ENCODE measurements at places on chromosomes 16 and 17.

DNA sequence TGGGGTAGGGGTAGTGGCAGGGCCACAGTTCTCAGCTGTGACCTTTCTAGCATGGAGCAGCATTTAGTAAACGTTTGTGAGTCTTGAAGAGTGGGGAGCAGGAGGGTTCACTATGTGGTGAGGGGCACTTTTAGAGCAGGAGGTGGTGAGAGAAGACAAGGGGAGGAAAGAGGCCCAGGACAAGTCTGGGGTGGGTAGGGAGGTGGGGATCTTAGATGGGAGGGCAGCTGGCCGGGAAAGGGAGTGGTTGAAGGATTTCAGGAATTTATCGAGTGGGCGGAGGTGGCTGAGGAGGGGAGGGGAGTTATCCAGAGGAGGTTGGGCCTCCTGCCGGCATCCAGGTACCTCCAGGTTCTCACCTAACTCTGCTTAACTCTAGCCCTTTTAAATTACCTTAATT is 1.9 kb downstream of the CLEC16A start:
- no peak for DNase-seq

- no peak for DNase-seq
Measured at GRCh38 chr17:64008346-64008745, 10.2 kb downstream of the PRR29 start.

- DNase-seq: no peak
Measured at GRCh38 chr17:17626840-17627239, 35.3 kb upstream of the PEMT start.

- peak; percentile 36 for DNase-seq
Measured at GRCh38 chr16:69171325-69172084, 15.5 kb upstream of the SNTB2 start.

- DNase-seq: no peak
Measured at GRCh38 chr16:1640261-1640941, 28.2 kb downstream of the CRAMP1 start.

- no peak for DNase-seq
Measured at GRCh38 chr17:20091174-20092029, 82.2 kb downstream of the SPECC1 start.

GRCh38 chr17:82256242-82256885 is 17.1 kb downstream of the CSNK1D start:
- no peak for DNase-seq

DNA sequence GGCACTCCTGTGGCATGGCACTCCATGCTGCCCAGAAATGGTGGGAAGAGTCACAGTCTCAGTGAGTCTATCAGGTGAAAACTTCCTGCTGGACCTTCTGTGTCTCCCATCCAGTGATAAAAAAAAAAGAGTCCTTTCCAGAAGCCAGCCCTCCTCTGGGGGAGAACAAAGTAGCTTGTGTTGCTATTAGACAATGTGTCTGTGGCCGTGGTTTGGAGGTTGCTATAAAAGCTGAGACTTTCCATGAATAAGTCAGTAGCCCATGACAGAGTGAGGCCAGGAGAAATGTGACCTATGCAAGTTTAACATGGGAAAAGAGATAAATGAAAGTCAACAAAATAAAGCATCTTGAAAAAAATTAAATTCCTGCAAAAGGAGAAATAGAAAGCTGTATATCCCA is 250.7 kb upstream of the MON1B start:
- DNase-seq: peak; percentile 10

GRCh38 chr17:14429084-14429483 is 128.2 kb downstream of the HS3ST3B1 start:
- DNase-seq: no peak

GRCh38 chr16:24971718-24972117 is 43.5 kb downstream of the ARHGAP17 start:
- no peak for DNase-seq

GRCh38 chr16:14669776-14670175 is 24.3 kb downstream of the PLA2G10 start:
- no peak for DNase-seq

DNA sequence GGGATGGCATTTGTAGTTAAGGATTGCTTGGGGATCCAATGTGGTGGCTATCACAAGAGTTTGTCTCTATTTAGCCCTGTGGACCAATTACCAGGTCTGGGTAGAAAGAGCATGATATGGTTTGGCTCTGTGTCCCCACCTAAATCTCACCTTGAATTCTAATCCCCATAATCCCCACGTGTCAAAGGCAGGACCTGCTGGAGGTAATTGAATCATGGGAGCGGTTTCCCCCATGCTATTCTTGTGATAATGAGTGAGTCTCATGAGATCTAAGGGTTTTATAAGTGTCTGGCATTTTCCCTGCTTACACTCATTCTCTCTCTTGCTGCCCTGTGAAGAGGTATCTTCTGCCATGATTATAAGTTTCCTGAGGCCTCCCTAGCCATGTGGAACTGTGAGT is 86.4 kb upstream of the HS3ST4 start:
- no peak for DNase-seq

DNA sequence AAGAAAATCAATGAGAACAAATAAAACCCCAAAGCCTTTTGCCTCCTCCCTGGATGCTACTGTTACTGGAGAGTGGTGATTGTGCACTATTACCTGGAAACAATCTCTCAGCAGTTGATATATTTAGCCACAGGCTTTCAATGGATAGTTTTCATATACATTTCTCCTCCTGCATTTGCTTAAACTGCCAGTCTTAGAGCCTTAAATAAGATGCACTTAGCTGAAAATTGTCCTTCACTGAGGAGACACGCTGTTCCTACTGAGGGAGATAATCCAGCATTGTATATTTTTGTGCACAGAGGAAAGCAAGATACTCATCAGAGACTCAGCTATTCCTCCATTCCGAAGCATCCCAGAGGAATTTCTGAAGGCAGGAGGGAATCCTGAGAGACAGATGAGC is 520.2 kb upstream of the C16orf82 start:
- DNase-seq: no peak

DNA sequence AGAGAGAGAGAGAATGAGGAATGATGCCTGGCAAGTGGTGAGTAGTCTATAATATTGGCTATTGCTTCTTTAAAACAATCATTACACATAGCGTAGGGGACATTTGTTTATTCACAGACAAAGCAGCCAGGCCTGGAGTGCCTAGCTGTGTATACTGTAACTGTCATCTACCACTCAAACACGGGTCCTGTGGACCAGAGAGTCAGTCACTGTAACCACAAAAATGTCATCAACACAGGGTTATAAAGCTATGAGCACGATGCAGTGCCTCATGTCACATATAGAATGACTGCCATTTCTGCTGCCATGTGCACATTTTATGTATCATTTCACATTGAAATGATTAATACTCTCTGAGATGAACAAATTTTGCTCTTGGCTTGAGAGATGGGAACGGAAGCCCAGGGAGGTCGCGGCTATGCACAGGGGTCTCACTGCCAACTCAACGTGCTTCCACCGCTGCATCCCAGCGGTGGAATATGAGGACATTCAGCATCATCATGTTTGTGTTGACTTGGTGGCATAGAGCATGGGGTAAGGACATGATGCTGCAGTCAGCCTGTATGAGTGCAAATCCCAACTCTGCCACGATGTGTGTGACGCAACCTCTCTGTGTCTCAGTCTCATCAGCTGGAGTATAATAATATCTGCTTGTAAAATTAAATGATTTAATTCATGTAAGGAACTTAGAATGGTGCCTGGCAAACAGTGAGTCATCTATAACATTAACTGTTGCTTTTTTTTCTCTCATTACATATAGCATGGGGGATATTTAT is 3.3 kb downstream of the MT1H start:
- no peak for DNase-seq

- peak; percentile 42 for DNase-seq
Measured at GRCh38 chr17:2547176-2547575, 35.5 kb upstream of the METTL16 start.

DNA sequence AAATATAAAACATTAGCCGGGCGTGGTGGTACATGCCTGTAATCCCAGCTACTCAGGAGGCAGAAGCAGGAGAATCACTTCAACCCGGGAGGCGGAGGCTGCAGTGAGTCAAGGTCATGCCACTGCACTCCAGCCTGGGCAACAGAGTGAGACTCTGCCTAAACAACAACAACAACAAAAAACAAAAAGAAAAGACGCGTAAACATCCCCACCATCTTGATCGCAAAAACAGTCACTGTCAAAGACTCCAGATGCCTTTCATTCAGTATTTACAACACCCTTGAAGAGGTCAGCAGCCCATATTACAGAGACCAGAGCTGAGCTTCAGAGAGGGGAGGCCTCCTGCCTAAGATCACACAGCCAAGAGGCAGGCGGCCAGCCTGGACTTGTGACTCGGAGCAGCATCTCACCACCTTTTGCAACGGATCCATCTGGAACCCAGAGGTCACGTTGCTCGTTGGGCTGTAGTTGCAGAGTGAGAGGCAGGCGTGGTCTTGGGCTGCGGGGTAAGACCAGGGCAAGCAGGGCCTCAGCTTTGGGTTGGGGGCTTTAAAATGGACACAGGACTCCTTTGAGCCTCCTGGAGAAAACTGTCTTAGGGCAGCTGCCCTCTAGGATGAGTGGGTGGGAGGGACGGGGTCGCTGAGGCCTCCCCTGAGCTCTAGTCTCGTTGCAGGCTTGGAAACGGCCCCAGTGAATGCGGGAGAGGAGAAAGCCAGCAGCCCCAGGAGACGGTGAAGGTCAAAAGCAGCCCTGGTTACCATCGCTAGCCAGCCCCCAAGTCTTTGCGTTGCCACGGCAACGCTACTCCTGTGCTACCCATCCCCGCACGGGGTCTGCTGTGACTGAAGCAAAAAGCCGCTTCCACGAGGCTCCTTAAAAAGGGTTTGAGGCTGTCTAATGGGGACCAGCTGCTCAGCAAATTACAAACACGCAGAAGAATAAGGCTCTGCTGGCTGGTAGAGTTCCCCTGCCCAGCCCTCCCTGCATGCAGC is 26.1 kb downstream of the LGALS3BP start:
- DNase-seq: no peak

GRCh38 chr17:43661699-43662412 is at the start of gene MEOX1:
MEOX1 (minus strand) TSS chr17:43661922; CDS start chr17:43661534, 388 bp downstream.
- no peak for DNase-seq

- no peak for DNase-seq
Measured at GRCh38 chr16:27256861-27257260, 11.7 kb downstream of the NSMCE1 start.

DNA sequence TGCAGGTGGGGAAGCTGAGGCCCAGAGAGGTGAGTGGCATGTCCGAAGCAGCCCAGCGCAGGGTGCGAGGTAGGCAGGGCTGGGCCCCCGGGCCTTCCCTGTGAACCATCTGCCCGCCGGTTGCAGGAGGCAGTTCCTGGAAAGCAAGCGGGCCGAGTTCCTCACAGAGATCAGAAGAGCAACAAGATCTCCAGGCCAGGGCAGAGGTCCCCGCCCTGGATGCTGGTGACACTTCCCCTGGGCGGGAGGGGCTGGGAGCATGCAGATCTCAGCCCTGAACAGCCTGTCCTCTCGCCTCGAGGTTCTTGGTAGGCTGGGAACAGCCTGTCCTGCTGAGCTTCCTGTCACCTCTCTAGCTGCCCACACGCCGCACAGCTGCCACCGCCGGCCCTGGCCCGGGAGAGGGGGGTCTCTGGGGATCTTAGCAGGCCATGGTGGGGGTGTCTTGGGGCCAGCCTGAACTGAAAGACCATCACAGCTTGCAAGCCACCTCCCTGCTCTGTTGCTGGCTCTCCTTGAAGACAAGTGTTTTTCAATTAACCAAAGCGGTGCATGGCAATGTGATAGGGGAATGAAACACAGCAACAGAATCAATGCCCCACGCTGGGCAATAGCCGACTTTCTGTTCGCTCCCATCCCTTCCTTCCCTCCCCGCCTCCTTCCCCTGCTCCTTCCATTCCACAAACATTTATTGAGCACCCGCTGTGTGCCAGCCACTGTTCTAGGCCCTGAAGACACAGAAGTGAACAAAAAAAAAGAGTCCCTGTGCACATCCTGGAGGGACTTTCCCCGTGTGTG is 31.7 kb downstream of the SOCS1 start:
- no peak for DNase-seq

DNA sequence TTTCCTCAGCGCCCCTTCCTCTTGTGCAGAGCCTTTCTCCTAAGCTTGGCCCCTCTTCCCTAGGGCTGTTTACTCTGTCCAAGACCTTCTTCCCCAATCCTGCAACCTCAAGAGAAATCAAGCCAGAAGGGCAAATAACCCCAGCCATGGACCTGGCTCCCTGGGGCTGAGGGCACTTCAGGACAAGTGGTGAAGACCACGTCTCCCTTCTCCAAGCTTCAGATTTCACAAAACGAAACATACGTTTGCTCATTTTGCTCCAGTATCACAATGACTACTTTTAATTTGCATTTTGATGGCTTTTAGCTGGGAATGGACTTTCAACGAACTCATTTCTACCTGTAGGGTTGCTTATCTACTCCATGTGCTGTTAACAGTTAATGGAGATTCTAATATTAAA is 139.8 kb upstream of the CACNG5 start:
- no peak for DNase-seq

- no peak for DNase-seq
Measured at GRCh38 chr16:13077816-13078215, 176.4 kb downstream of the SHISA9 start.

DNA sequence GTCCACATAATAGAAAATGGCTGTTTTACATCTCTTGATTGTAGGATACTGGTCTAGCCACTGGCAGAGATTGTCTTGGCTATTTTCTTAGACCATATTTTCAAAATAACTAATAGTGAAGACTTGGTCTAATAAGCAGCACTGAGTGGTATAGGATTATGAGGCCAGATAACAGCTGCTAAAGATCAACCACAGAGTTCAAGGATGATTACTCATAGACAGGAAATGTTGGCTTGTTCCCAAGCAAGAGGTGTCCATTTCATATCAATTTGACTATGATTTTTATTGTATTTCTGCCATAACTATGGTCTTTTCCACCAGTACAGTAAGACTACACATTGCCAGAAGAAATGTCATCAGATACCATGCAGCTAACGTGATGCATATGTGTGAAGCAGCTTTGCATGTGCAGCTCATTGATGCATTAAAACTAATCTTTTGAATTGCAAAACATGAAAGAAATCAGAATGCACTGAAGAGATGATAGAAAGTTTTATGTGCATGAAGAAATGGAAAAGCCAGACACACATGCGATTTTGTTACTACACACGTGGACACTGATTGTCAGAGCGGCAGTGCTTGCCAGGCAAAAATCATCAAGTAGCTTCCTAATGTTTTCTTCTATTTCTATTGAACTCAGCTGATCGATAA is 693.3 kb downstream of the CDH11 start:
- peak; percentile 37 for DNase-seq

GRCh38 chr17:18314059-18314730 is 599 bp downstream of the TOP3A start:
- peak; percentile 29 for DNase-seq

- DNase-seq: no peak
Measured at GRCh38 chr17:13004336-13004735, 13.5 kb downstream of the ELAC2 start.

All from foreskin melanocyte (primary cell).